ENCODE measurements at places on chromosomes 1 and 21. TPM values are rescaled to one million over a fixed set of nuclear protein-coding genes. Genes with fewer than 3 reads are reported as not detected.

GRCh38 chr21:43942201-43942600 lies 69.9 kb upstream of the TRAPPC10 start:
- H3K4me1 ChIP-seq: peaks cover 20% of the 10 kb centered on the region
- H3K27me3 ChIP-seq: no peaks in the 10 kb centered on the region
- no peak for DNase-seq
- no peak overlapping the region for H3K4me3 ChIP-seq
- H3K27ac ChIP-seq: no peak overlapping the region
- peaks cover 7% of the 10 kb centered on the region for H3K36me3 ChIP-seq

The SPRR2G gene
- total RNA-seq: not detected

The C1QC gene
- not detected for total RNA-seq

DNA sequence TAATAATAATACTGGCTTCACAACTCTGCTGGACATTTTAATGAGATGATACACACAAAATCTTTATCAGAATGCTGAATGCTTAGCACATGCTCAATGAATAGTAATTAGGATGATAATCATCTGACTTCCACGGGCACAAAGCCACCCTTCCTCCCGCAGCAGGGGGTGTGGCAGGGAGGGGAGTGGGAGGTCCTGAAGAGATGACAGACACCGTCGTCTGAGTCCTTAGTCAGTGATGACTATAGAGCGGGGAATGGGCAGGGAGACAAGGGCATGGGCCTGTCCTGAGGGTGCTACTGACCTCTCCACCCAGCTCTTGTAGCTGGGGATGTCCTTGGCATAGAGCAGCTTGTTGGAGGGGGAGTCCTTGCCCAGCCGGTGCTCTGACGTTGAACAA lies 117.6 kb upstream of the CD34 start:
- no peak overlapping the region for H3K4me3 ChIP-seq
- DNase-seq: no peak
- no peaks in the 10 kb centered on the region for H3K36me3 ChIP-seq
- H3K27me3 ChIP-seq: no peaks in the 10 kb centered on the region
- H3K4me1 ChIP-seq: no peaks in the 10 kb centered on the region
- no peak overlapping the region for H3K27ac ChIP-seq

GRCh38 chr1:111596499-111596898 lies 23.1 kb upstream of the RAP1A start:
- peaks cover 93% of the 10 kb centered on the region for H3K4me1 ChIP-seq
- peak overlapping the region; percentile 47 for H3K27ac ChIP-seq
- no peak overlapping the region for H3K4me3 ChIP-seq
- H3K36me3 ChIP-seq: peaks cover 14% of the 10 kb centered on the region
- H3K27me3 ChIP-seq: no peaks in the 10 kb centered on the region

All from activated naive CD8-positive, alpha-beta T cell treated with anti-CD3 and anti-CD28 coated beads for 36 hours (primary cell).